ENCODE measurements at places on chromosomes 3 and 15. TPM values are rescaled to one million over a fixed set of nuclear protein-coding genes. Genes with fewer than 3 reads are reported as not detected.

GRCh38 chr3:72855001-72855400 is 6.8 kb upstream of the SHQ1 start:
- H3K27me3 ChIP-seq = no peaks in the 10 kb centered on the region
- no peak overlapping the region for H3K27ac ChIP-seq
- DNase-seq = no peak

GRCh38 chr3:188284455-188285212 is 130.7 kb downstream of the LPP start:
- DNase-seq = no peak
- H3K27ac ChIP-seq = peak overlapping the region; percentile 83
- H3K36me3 ChIP-seq = no peaks in the 10 kb centered on the region

GRCh38 chr3:89052386-89052785 is 55.0 kb upstream of the EPHA3 start:
- H3K27ac ChIP-seq = no peak overlapping the region
- no peaks in the 10 kb centered on the region for H3K4me1 ChIP-seq
- H3K27me3 ChIP-seq = no peaks in the 10 kb centered on the region
- H3K36me3 ChIP-seq = no peaks in the 10 kb centered on the region
- DNase-seq = no peak
- no peak overlapping the region for H3K4me3 ChIP-seq

- no peaks in the 10 kb centered on the region for H3K4me1 ChIP-seq
- no peak for DNase-seq
- H3K27me3 ChIP-seq = no peaks in the 10 kb centered on the region
- no peak overlapping the region for H3K4me3 ChIP-seq
Measured at GRCh38 chr3:116877968-116878367, 168.4 kb downstream of the TUSC7 start.

DNA sequence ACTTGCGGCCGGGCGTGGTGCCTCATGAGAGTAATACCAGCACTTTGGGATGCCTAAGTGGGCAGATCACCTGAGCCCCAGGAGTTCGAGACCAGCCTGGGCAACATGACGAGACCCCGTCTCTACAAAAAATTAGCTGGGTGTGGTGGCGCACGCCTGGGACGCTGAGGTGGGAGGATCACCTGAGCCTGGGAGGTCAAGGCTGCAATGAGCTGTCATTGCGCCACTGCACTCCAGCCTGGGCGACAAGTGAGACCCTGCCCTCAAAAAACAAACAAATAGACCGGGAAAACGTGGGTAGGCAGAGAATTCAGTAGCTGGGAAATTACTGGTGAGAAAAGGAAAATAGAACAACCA is 667 bp downstream of the UMPS start:
- H3K4me1 ChIP-seq = no peaks in the 10 kb centered on the region
- H3K27me3 ChIP-seq = peaks cover 15% of the 10 kb centered on the region
- no peaks in the 10 kb centered on the region for H3K36me3 ChIP-seq
- no peak overlapping the region for H3K27ac ChIP-seq
- no peak for DNase-seq

The MGLL gene
- total RNA-seq = 94.0 TPM

DNA sequence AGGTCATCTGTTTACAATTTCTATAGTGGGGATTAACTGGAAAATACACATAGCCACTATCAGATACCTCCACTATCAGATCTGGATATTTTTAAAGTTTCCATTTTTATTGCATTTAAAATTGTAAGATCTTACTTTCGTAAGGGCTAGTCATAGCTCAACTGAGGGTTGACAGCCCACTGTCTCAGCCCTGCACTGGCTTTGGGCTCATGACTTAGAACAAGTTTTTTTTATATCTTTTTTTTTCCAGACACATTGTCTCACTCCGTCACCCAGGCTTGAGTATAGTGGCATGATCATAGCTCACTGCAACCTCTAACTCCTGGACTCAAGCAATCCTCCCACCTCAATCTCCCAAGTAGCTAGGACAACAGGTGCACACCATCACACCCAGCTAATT is 48.8 kb upstream of the DNAJC13 start:
- H3K36me3 ChIP-seq = no peaks in the 10 kb centered on the region
- no peak overlapping the region for H3K4me3 ChIP-seq
- no peaks in the 10 kb centered on the region for H3K4me1 ChIP-seq
- no peak overlapping the region for H3K27ac ChIP-seq

DNA sequence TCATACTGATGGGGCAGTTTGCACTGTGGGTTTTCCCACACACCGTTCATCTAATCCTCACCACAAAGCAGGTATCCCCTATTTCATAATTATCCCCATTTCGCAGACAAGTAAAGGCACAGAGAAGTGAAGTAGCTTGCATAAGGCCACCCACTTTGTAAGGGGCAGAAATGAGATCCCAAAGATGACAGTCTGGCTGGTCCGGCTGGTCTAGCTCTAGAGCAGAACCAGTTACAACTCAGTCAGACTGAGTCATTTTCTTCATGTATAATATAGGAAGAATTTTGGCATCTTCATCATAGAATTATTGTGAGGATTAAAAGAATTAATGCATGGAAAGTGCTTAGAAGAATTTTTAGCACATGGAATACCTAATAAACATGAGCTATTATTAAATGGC is 10.6 kb downstream of the RBP1 start:
- no peak overlapping the region for H3K4me3 ChIP-seq
- H3K4me1 ChIP-seq = peaks cover 4% of the 10 kb centered on the region
- H3K27ac ChIP-seq = no peak overlapping the region
- no peak for DNase-seq

DNA sequence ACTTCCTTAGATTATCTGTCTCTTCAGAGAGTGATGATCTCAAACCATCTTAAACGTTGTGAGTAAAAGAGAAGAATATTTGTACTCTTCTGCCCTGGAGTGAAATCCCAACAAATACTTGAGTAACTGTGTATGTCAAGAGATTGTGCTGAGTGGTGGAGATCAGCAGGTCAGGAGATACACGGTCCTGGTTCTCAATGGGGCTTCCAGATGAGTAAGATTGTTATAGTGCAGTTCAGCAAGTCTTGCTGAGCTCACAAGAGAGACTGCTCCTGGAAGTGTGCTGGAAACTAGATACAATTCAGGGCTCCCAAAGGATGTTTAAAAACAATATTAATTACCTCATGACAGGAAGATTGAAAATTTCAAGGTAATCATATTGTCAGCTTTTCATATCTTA is 184.3 kb downstream of the AKAP13 start:
- no peaks in the 10 kb centered on the region for H3K27me3 ChIP-seq
- DNase-seq = no peak
- H3K27ac ChIP-seq = no peak overlapping the region
- no peaks in the 10 kb centered on the region for H3K36me3 ChIP-seq

The PSMD2 gene
- 122 TPM for total RNA-seq

The MST1R gene
- 2.4 TPM for total RNA-seq

The PLA2G4E gene
- not detected for total RNA-seq

DNA sequence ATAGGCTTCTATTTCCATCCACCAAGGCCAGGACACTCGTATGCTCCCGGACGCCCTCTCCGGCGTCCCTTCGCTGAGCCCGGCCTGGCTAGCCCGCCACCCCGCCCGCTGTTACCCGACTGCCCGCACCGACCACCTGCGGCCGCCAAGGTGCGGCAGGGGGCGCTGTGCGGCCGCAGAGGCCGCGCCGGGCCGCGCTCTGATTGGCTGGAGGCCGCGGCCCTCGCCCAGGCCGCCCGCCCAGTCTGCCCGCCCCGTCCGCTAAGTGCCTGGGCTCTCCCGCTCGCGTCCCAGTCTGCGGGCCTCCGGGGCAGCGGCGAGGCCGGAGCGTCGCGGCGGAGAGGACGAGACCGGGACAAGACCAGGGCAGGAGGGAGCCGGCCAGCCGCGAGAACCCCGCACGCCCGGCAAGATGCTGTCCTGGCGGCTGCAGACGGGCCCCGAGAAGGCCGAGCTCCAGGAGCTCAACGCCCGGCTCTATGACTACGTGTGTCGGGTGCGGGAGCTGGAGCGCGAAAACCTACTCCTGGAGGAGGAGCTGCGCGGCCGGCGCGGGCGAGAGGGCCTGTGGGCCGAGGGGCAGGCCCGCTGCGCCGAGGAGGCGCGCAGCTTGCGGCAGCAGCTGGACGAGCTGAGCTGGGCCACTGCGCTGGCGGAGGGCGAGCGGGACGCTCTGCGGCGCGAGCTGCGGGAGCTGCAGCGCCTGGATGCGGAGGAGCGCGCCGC is at the start of gene SYNM:
Gene SYNM (plus strand): TSS at position 293 of the 726 bp plus-strand sequence. CDS start 120 bp downstream, at position 413.
- H3K27ac ChIP-seq = peak within 1 kb of the TSS; percentile 51
- peak; percentile 50 for DNase-seq
- H3K36me3 ChIP-seq = no peaks in the 10 kb centered on the region
- peak within 1 kb of the TSS; percentile 74 for H3K4me3 ChIP-seq

The FANCD2OS gene
- not detected for total RNA-seq

DNA sequence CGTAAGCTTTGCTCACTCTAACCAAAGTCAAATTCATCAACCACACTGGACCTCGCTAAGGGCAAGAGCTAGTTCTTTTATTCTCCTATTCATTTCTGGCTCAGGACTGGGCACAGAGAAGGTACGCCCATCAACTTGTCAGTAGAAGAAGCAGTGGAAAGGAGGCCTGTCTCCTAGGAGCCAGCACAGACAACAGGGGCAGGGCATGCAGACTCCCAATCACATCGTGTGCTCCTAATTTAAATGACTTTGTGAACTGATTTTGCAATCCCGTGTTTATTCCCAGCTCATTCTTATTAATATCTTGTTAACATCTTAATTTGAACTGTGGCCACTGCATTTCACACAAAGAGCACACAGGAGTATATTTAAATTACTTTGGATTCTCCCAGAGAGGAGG is 161.1 kb upstream of the BCL6 start:
- H3K27ac ChIP-seq = peak overlapping the region; percentile 60
- H3K27me3 ChIP-seq = no peaks in the 10 kb centered on the region
- no peaks in the 10 kb centered on the region for H3K4me1 ChIP-seq

The EID1 gene
- total RNA-seq = 242 TPM

The MME gene
- total RNA-seq = 114 TPM

DNA sequence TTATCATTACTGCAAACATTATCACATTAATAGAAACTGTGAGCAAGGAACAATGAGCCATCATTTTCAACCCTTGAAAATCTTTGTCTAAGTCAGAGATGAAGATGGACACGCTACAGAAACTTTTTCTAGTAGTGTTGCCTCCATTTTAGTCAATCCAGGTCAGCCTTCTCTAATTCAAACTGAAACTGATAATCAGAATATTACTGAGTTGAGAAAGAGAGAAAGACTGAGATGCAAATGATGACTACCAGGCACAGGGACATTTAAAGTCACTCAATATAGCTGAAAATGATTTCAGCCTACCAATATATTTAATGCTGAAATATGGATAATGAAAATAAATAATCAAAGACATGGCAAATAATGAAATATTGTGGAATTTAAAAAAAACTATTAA is 261.4 kb downstream of the GBE1 start:
- H3K4me3 ChIP-seq = no peak overlapping the region
- no peaks in the 10 kb centered on the region for H3K4me1 ChIP-seq
- H3K36me3 ChIP-seq = no peaks in the 10 kb centered on the region
- no peak for DNase-seq
- no peaks in the 10 kb centered on the region for H3K27me3 ChIP-seq

DNA sequence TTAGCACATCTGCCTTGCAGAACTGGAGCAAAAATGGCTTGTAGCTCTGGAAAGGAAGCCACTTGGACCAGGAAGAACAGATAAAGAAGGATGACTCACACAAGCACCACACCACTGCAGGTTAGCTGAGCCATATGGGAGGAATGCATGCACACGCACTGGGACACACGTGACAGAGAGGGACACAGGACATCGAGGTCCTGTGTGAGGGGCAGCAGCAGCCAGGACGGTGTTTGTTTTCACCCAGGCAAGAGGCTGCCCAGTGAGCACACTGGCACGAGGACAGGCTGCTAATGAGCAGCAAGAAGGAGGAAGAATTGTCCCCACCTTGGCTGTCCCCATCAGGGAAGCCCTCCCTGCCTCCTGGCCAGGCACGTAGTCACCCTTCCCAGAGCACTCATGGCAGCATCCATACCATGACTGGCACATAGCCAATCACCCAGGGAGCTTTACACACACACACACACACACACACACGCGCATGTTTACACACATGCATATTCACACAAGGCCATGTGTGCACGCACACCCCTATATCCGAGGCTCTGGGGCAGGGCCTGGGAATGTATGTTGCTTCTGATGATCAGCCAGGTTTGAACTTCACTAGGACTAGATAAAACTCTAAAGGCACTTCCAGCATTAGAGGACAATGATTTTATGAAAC is 24.0 kb upstream of the SPTBN5 start:
- H3K27me3 ChIP-seq = no peaks in the 10 kb centered on the region
- H3K36me3 ChIP-seq = no peaks in the 10 kb centered on the region
- H3K4me1 ChIP-seq = no peaks in the 10 kb centered on the region
- no peak overlapping the region for H3K4me3 ChIP-seq
- no peak for DNase-seq
- H3K27ac ChIP-seq = peak overlapping the region; percentile 64

The LINGO1 gene
- 2.4 TPM for total RNA-seq

GRCh38 chr15:93983526-93983925 is 247.8 kb upstream of the MCTP2 start:
- no peak overlapping the region for H3K27ac ChIP-seq
- H3K4me3 ChIP-seq = no peak overlapping the region
- DNase-seq = no peak
- H3K27me3 ChIP-seq = no peaks in the 10 kb centered on the region

The MRPL3 gene
- total RNA-seq = 56.5 TPM

DNA sequence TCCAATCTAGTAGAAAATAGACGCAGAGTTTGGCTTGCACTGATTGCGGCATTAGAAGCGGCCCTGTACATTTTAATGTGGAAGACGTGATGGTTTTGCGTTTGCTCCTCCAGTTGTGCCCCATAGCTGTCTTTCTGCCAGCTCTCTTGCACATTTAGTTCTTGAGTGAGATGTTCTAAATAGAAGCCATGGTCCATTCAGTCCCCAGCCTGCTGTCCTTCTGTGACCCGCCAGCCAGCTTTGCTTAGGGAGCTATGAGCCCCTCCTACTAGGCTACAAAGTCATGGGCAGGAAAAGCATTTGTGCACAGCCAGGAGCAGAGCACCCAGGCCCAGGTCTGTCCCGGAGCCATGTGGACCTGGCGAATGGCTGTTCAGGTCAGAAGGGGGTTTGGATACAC is 50.3 kb downstream of the APBA2 start:
- H3K27ac ChIP-seq = no peak overlapping the region
- H3K4me3 ChIP-seq = no peak overlapping the region
- H3K36me3 ChIP-seq = no peaks in the 10 kb centered on the region
- no peaks in the 10 kb centered on the region for H3K4me1 ChIP-seq

The IQCF2 gene
- total RNA-seq = not detected

DNA sequence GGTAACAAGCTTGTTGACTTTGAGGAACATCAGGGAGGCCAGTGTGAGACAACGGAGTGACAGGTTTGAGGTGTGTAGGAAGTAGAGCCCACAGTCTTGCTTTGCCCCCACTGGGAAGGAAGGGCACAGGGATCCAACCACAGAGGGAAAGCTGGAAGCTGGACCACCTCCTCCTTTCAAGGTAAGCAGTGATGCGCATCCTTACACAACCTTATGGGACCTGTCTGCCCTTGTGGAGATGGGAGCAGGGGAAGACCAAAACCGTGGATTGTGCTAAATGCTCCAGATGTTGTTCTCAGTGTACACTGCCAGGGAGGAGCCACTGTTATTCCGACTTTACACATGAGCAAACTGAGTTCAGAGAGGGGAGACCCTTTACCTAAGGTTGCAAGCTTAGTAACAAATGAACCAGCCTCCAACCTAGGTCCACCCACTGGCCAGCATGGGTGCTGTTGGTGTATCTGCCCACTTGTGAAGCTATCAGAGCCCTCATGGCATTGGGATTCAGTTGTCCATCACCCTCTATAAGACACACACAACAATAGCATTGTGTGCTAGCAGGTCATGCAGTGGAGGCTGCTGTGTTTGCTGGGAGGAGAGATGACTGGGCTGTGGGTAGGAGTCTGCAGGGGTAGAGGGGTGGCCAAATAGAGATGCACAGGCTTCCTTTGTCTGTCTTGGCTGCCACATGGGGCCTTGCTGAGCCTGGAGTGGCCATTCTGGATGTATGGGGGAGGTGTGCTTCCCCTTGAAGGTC is 586 bp upstream of the LSMEM2 start:
- H3K4me3 ChIP-seq = no peak overlapping the region
- DNase-seq = no peak
- no peaks in the 10 kb centered on the region for H3K4me1 ChIP-seq
- peaks cover 19% of the 10 kb centered on the region for H3K36me3 ChIP-seq
